Renal pelvis (tissue), 12 donors: ENCODE measurements at places on chromosomes 7 and 10. TPM values are rescaled to one million over a fixed set of nuclear protein-coding genes. Genes with fewer than 3 reads are reported as not detected.

DNA sequence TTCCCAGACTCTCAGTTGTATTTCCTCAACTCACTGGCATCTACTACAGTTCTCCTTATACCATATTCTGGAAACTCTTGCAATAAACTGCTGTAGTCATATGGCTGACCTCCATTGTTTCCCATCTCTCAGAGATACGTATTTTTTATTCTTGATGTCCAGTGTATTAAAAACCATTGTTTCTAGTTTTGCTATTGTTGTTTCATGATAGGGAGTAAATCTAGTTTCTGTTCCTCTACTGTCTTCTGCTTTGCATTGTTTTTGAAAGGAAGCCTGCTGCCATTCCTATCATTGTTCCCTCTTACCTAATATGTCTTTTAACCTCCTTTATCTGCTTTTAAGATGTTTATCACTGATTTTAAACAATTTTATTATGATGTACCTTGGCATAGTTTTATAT lies 255.0 kb downstream of the ADK start:
- DNase-seq, result no peak

SLC26A5 gene
- polyA plus RNA-seq, result 0.51 TPM

SNCG gene
- 24.4 TPM for polyA plus RNA-seq

DNA sequence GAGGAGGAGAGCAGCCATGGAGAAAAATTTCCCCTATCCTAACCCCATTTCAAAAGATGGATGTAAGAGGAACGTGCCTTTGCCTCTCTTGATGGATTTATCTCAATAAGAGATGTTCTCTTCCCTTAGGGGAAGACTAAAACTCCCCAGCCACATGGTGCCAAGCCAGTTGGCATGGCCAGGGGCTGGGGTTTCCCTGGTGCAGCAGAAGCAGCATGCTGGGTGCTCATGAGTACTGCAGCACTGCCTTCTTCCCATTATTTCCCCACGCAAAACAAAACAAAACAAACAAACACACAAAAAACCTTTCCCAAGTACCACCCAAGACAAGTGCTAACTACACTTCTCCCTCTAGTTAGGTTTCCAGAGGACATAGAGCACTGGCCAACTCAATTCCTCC lies 97.2 kb downstream of the DOCK4 start:
- no peak for DNase-seq

DNA sequence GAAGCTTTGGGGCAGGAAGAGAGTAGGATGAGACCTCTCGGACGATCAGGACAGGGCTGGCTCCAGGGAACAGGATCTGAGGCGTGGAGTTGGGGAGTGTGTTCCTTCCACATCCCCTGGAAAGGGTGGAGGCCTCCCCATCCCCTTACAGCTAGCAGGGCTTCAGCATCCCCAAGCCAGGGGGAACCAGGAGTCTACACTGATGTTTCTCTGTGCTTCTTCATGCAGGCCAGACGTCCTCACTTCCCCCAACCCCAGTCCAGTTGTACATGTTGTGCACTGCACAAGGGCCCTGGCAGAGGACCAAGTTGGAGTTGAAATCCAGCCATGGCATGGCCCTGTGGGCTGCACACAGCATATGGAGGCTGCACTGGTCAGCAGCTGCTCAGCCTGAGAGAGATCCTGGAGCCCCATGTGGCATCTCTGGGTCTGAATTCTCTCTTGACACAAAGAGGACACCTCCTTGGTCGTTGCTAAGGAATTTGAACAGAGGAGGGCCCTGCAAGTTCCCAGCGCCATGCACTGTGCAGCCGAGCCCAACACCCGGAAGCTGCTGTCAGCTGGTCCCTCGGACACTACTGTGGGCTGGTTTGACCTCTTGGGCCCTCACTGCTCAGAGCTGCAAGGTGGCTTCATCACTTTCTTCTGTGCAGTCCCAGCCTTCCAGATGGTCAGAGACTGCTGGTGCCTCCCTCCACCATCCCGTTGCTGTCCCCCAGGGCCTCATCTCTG lies 181.1 kb downstream of the DNAJB6 start:
- no peak for DNase-seq

GRCh38 chr10:72044417-72045041 lies 43.8 kb downstream of the SPOCK2 start:
- DNase-seq, result no peak

DNA sequence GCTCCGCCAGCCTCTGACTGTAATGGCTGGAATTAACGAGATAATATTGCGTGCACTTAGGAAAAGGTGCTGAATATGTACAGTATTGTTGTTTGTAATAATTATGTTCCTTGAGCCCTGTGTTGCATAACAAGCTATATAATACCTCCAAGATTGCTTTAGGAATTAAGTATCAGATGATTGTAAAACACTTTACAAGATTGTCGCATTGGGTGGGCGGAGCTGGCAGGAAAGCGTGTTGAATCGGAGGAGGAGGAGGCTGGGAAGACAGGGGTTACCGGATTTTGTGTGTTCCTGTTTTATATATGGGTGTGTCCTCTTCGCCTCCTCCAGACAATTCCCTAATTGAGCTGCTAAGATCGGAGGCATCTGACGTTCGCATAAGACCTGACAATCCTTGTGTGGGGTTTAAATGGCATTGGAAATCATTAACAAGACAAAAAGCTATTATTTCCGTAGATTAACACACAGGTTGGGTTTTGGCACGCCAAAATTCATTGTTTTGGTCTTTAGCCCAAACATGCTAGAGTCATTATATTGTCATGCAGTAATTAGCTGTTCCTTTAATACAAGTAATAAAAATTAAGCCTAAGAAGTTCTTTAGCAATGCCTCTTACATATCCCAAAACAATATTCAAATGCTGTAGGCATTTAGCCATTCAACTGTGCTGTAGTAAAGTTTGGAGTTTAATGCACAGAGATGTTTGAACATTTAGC lies 192.9 kb upstream of the SH2B2 start:
- no peak for DNase-seq
